Naive thymus-derived CD8-positive, alpha-beta T cell (primary cell): ENCODE measurements at places on chromosomes 5 and 9. TPM values are rescaled to one million over a fixed set of nuclear protein-coding genes. Genes with fewer than 3 reads are reported as not detected.

GRCh38 chr5:32600054-32600622 is 14.8 kb downstream of the SUB1 start:
- H3K36me3 ChIP-seq = peaks cover 92% of the 10 kb centered on the region
- no peak for DNase-seq
- no peak overlapping the region for H3K4me3 ChIP-seq

DNA sequence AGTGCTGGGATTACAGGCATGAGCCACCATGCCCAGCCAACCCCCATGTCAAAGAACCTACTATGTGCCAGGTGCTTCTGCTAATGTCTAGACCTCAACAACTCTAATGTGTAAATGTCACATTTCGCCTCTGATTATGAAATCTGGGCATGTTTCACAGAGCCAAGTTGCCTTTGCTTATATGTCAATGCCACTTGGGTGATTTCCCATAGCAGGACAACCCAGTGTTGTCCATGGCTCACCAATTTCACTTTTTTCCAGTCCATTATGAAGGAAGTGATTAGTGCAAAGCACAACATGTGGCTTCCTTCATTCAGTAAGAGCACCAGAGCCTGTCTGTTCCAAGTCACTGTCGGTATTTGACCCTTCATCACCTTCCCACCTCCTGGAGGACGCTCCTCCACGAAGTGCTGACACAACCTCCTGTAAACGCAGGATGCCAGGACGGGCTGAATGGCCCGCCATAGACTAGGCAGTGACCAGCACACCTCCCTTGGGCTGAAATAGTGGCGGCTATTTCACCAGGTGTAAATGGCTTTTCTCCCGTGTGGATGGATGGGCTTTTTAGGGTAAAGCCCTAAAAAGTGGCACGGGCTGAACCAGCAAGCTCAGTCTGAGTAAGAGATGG is 962 bp upstream of the PKN3 start:
- H3K36me3 ChIP-seq = no peaks in the 10 kb centered on the region
- H3K27ac ChIP-seq = no peak overlapping the region
- H3K4me1 ChIP-seq = peaks cover 15% of the 10 kb centered on the region
- DNase-seq = no peak

DNA sequence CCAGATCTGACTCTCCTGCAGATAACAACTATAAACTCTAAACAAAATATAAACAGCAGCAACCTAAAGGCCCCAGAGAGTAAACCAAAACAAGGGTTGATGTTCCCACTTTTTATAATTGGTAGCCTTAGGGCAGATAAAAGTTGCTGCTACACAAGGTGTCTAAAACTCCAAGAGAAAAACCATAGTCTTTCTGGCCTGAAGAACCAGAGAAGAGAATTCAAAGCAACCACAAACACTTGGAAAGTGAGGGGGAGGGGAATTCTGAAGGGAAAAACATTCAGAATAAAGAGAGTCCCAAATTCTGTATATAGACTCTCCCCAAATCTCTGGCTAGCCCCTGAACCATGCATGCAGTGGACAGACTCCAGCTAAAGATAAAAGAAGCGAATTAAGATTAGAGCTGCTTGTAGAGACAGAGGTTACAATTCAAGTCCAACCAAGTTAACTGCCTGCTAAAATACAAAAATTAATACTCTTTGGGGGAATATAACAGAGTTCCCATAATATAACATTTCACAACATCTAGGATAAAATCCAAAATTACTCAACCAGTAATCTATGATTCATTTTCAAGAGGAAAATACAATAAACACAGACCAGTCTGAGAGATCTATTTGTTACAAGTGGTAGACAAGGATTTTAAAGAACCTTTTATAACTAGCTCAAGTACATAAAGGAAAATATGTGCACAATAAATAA is 37.5 kb upstream of the RGMB start:
- H3K36me3 ChIP-seq = no peaks in the 10 kb centered on the region
- H3K27ac ChIP-seq = no peak overlapping the region
- H3K4me3 ChIP-seq = no peak overlapping the region
- H3K27me3 ChIP-seq = peaks cover 21% of the 10 kb centered on the region

Gene DOLPP1
- 9.5 TPM for total RNA-seq

DNA sequence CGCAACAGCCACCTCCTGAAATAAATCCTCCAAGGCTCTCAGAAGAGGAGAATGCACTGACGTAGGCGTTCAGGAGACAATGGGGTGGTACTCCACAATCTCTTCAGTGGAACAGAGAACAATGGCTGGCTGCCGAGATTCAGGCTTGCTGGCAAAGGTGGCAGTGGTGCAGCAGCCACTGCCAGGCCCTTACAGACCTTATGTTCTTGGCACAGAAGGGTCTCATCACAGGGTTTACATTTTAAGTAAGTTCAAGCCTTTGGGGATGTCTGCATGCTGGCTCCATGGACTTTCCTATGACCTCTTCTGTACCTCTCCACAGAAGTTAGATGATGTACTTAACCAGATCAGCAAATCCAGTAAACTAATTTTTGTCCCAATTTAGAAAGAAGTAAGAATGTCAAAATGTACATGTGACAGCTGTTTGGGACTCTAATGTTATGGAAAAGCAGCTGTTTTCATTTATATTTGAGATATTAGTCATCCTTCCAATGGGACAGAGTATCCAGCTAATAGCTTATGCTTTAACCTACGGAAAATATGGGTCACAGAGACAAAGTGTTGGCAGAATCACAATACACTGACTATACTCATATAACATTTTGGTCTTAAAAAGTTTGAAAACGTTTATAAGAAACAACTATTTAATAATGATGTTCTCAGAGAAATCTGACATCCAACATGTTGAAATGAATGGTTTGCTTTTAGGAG is 180.9 kb downstream of the MAPKAP1 start:
- H3K4me3 ChIP-seq = no peak overlapping the region
- no peak for DNase-seq
- peaks cover 73% of the 10 kb centered on the region for H3K4me1 ChIP-seq
- no peaks in the 10 kb centered on the region for H3K27me3 ChIP-seq

DNA sequence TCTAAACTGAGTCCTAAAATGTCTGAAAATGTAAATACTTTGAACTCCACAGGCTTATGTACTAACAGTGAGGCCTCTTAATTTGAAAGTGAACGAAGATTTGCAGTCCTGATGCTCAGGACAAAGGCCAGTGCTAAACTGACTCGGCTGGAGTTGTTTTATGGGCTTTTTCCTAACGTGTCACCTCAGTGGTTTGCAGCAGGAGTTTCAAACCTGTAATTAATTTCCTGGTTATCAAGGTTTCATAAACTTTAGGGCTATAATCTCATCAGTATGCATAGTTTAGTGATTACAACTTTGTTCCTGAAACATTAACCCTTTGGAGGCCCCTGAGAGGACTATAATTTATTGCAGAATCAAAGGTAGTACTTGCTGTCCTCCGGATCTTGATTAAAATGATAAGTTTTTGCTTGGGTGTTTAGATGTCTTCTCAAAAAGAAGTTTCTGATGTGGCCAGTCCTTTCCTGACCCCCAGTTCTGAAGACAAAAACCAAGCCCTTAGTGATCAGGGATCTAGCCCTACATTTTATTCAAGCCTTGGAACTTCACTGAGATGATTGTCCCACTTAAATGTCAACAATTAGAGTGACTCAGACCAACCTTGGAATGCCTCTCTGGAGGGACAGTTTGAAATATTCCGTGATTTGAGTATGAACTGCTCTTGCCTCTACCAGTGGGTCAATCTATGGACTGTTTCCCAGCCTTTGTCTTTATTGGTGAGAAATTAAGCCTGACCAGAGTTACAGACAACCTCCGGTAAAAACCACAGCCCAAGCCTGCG is 11.1 kb upstream of the S100Z start:
- H3K36me3 ChIP-seq = peaks cover 4% of the 10 kb centered on the region
- H3K27ac ChIP-seq = no peak overlapping the region
- H3K4me3 ChIP-seq = no peak overlapping the region
- H3K27me3 ChIP-seq = peaks cover 3% of the 10 kb centered on the region
- DNase-seq = no peak

Gene WASHC1
- 35.2 TPM for total RNA-seq

DNA sequence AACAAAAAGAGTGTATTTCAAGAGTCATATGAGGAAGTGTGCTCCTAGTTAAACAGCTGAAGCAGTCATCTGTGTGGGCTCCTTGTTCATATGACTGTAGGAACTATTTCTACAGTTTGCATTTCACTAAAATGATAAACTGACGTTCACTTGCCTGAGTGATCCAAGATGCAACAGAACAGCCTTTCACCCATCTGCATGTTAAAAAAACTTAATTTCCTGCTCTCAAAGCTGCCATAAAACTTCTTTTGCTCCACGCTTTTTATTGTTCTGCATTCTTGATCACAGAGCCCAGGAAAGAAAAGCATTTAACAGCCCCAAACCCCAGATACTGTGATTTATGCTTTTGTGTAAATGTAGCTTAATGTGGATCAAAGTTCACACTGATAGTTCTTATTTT is 43.9 kb downstream of the ZNF608 start:
- no peaks in the 10 kb centered on the region for H3K36me3 ChIP-seq
- no peak overlapping the region for H3K27ac ChIP-seq
- no peak overlapping the region for H3K4me3 ChIP-seq
- DNase-seq = no peak
- H3K4me1 ChIP-seq = no peaks in the 10 kb centered on the region

- no peak overlapping the region for H3K4me3 ChIP-seq
- no peak for DNase-seq
- no peak overlapping the region for H3K27ac ChIP-seq
Measured at GRCh38 chr5:116502616-116503015, 72.0 kb downstream of the SEMA6A start.

Gene THBS4
- 0.52 TPM for total RNA-seq

DNA sequence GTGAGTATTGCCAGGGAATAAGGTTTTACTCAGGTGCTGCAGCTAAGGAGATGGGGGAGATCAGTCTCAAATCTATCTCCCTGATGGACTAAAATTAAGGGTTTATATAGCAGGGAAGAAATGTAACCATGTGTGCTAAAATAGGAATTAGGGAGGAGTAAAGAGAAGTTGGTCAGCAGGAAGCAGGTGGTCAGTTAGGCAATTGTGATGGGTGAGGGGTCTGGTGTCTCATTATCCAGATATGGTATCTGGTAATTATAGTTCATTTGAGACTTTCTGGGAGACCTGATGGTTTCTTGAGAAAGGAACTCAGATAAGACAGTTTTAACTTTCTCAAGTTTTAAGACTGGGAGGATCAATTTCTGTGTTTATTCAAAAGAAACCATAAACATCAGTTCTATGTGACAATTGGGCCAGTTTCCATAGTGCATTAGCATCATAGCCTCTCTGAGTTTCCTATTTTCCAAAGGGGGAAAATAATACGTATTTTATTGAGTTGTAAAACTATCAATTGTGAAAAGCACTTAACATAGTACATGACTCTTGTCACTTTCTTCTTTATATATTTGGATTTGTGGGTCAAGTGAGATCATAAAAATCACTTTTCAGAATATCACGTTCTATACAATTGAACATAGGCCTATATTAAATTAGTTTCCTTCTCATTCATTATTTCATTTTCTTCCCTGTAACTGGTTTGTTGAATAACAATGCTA is 115.9 kb downstream of the ZSWIM6 start:
- H3K27ac ChIP-seq = no peak overlapping the region
- no peak overlapping the region for H3K4me3 ChIP-seq
- H3K36me3 ChIP-seq = peaks cover 20% of the 10 kb centered on the region
- H3K4me1 ChIP-seq = peaks cover 3% of the 10 kb centered on the region
- H3K27me3 ChIP-seq = no peaks in the 10 kb centered on the region
- no peak for DNase-seq

DNA sequence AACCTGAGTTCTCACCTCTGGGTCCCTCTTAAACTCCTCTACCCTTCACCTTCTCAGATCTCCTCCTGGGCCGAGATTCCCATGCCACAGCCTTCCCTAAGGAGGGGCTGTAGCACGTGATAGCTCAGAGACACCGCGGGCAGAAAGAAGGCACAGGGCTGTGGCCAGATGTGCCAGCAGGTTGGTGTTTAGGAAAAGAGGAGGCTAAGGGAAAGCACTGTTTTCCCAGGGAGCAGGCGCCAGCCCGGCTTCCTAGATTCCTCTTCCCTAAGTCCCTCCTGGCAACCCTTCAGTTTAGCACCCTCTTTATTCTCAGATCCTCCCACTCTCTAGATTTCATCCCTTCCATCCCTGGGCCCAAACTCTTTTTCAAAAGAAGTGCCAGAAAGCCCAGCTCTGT is 59.4 kb upstream of the CCNG1 start:
- peaks cover 10% of the 10 kb centered on the region for H3K27me3 ChIP-seq
- no peak overlapping the region for H3K4me3 ChIP-seq
- DNase-seq = no peak
- H3K27ac ChIP-seq = no peak overlapping the region
- peaks cover 3% of the 10 kb centered on the region for H3K36me3 ChIP-seq

DNA sequence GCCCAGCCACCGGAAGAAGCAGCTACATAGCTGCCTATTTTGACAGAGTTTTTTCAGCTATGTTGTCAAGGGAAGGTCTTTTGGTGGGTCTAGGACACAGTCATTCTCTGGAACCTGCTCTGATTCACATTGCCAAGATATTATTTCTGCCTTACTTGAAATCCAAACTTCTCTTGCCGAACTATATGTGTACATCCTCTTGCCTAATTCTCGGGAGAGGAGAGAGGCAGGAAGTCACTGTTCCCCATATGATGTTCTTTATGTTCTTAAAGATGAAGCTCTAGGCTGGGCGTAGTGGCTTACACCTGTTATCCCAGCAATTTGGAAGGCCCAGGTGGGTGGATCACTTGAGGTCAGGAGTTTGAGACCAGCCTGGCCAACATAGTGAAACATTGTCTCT is 8.6 kb downstream of the TMEM252 start:
- no peaks in the 10 kb centered on the region for H3K36me3 ChIP-seq
- peaks cover 3% of the 10 kb centered on the region for H3K27me3 ChIP-seq
- DNase-seq = no peak

- no peak for DNase-seq
- H3K4me3 ChIP-seq = peak overlapping the region; percentile 94
- peak overlapping the region; percentile 85 for H3K27ac ChIP-seq
- H3K36me3 ChIP-seq = peaks cover 21% of the 10 kb centered on the region
- H3K4me1 ChIP-seq = peaks cover 59% of the 10 kb centered on the region
Measured at GRCh38 chr9:109117856-109118807, 1.6 kb downstream of the TMEM245 start.

- no peak overlapping the region for H3K27ac ChIP-seq
- H3K36me3 ChIP-seq = no peaks in the 10 kb centered on the region
- DNase-seq = no peak
Measured at GRCh38 chr9:113918697-113919350, 42.7 kb downstream of the ZNF618 start.

GRCh38 chr9:111038331-111039230 is at the start of gene LPAR1:
Gene LPAR1 (minus strand): TSS chr9:111038470. CDS start chr9:110972117, 66,353 bp downstream.
- H3K4me3 ChIP-seq = peak within 1 kb of the TSS; percentile 71
- H3K36me3 ChIP-seq = peaks cover 10% of the 10 kb centered on the region
- H3K4me1 ChIP-seq = peaks cover 6% of the 10 kb centered on the region
- no peak within 1 kb of the TSS for H3K27ac ChIP-seq

DNA sequence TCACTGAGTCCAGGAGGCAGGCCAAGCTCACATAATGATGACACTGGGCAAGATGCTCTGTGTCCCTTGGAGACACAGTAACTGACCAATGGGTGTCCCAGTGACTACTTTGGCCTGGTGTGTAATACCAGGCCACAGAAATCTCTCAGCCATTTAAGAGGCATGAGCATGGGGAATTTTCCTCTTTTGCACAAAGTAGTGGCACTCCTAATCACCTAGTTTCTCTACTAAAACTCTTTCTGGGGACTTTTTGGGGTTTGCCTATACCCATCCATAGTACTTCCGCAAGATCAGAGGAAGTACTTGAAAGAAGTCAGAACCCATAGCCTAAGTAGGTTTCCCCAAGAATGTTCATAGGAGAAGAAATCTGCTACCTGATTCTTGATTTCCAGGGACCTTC is 161.9 kb downstream of the ARSB start:
- H3K27ac ChIP-seq = no peak overlapping the region
- no peaks in the 10 kb centered on the region for H3K27me3 ChIP-seq
- DNase-seq = no peak
- peaks cover 4% of the 10 kb centered on the region for H3K36me3 ChIP-seq
